ENCODE measurements at places on chromosomes 6 and 20.

- peaks cover 2% of the 10 kb centered on the region for H3K4me1 ChIP-seq
- no peaks in the 10 kb centered on the region for H3K36me3 ChIP-seq
- no peak overlapping the region for H3K27ac ChIP-seq
- no peaks in the 10 kb centered on the region for H3K27me3 ChIP-seq
- no peak overlapping the region for H3K4me3 ChIP-seq
These were observed 288.3 kb downstream of the NRN1 start for GRCh38 chr6:5718231-5718947.

DNA sequence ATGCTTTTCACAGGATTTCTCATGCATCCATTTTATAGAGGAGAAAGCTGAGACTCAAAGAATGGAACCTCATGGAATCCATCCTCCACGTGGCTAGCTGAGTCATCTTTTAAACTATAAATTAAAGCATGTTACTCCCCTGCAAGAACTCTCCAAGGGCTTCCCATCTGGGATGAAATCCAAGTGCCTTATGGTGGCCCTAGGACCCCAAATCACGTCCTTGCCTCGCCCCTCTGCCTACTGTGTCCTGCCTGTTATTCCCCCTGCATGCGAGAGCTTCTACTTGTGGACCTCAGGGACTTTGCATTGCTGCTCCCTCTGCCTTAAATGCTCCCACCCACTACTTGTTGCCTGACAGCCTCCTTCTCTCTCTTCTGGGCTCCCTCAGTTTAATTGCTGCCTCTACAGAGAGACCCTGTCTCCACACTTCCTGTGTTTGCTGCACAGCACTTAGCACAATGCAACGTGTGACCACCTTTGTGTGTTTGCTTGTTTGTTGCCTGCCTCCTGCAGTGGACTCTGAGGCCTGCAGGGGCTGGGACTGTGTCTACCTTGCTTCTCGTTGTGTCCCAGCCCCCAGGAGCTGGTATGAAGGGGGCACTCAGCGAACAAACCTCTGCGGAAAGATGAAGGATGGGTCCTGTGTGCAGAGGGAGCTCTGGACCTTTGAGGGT lies 39.4 kb downstream of the TOX2 start:
- DNase-seq = peak; percentile 63
- no peak overlapping the region for H3K27ac ChIP-seq
- H3K36me3 ChIP-seq = no peaks in the 10 kb centered on the region
- no peak overlapping the region for H3K4me3 ChIP-seq
- no peaks in the 10 kb centered on the region for H3K27me3 ChIP-seq

DNA sequence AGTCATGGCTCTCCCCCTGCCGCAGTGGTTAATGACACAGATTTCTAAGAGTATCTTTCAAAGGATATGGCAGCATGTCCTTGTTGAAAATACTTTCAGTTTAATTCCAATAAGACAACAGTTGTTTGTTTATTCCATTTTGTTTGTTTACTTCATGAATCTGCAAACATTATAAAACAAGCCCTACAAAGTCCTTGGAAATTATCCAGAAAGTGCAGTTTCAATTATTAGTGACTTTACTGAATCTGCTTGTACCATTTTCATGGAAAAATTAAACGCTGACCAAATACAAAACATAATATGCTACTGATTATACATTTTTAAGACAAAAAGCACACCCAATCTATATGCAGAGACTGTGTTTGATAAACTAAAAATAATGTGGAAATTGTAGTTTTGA lies 3.3 kb downstream of the HEY2 start:
- H3K4me1 ChIP-seq = peaks cover 18% of the 10 kb centered on the region
- peaks cover 40% of the 10 kb centered on the region for H3K27me3 ChIP-seq
- H3K27ac ChIP-seq = no peak overlapping the region
- DNase-seq = no peak
- no peaks in the 10 kb centered on the region for H3K36me3 ChIP-seq

DNA sequence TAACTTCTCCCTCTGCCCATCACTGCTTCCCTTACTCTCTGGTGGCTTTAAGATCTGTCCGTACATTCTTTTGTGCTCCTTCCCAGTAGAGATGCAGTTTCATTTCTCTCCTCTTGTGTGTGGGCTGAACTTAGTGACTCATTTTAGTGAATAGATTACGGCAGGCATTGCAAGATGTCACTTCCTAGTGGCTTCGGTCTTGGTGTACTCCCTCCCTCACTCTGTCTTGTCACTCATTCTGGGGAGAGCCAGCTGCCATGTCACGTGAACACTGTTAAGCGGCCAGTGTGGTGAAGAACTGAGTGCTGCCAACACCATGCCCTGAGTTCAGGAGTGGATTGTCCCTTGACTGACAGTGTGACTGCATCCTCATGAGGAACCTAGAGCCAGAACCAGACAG lies 115.9 kb downstream of the OTOR start:
- H3K4me1 ChIP-seq = no peaks in the 10 kb centered on the region
- H3K36me3 ChIP-seq = no peaks in the 10 kb centered on the region
- no peak overlapping the region for H3K4me3 ChIP-seq
- H3K27me3 ChIP-seq = no peaks in the 10 kb centered on the region

DNA sequence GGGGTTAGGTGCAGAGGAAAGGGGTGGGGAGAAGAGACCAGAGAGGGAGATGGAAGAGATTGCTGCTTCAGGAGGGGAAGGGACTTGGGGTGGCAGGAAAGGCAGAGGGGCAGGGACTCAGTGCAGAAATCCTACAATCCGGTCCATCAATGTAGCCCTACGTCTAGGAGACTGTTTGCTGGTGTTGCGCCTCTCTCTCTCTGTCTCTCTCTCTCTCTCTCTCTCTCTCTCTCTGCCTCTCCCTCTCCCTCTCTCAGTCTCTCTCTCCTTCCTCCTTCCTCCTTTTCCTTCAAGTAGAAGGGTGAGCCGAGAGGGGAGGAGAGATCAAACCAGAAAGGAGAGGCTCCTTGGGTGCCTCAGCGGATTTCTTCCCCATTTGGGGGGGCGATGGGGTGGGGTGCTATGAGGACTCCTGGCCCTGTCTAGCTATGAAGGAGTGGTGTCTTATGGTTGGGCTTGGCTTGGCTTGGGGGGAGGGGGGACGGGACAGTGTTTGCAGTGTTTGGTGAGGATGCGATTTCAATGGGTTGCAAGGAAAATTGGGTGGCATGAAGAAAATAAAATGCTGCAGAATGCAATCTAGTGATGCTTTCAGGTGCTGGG lies 181.2 kb downstream of the TBXT start:
- peak overlapping the region; percentile 77 for H3K4me3 ChIP-seq
- peaks cover 28% of the 10 kb centered on the region for H3K4me1 ChIP-seq
- DNase-seq = no peak
- peaks cover 49% of the 10 kb centered on the region for H3K27me3 ChIP-seq

DNA sequence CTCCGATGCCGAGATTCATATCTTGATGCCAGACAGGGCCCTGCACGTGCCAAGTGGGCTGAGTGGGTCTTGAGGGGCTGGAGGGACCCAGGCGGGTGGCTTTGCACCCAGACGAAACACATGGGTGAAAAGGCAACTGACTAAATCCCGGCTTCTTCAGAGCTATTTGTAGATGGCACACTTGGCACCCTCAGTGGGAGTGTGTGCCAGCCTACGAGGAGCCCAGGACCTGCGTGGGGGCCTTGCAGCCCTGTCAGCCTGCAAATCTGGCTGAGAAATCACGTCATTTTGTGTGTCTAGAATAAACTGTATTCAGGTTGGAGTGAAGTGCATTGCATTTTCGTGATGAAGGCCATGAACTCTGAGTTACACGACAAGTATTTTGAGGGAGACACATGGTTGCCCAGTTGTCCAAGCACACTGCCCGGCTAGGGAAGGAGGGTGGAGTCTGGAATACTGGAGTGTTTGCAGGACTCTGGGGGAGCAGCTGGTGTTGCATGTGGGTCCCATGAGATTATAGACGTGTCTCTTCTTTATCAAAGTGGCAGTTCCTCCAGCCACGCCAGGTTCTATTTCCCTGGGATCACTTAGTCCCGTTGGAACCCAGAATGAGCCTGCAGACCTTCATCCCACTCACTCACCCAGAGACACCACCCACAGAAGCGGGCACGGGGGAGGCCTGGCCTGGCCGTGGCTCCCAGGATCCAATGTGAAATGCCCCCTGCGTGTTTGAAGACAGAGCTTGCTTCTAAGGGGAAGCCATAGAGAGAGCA lies 60.2 kb downstream of the DLL1 start:
- no peak overlapping the region for H3K4me3 ChIP-seq
- no peaks in the 10 kb centered on the region for H3K36me3 ChIP-seq
- H3K27me3 ChIP-seq = peaks cover 6% of the 10 kb centered on the region

GRCh38 chr6:5093231-5094015 lies 8.3 kb downstream of the PPP1R3G start:
- no peak overlapping the region for H3K4me3 ChIP-seq
- H3K4me1 ChIP-seq = peaks cover 13% of the 10 kb centered on the region
- DNase-seq = no peak
- H3K36me3 ChIP-seq = peaks cover 3% of the 10 kb centered on the region
- H3K27me3 ChIP-seq = no peaks in the 10 kb centered on the region
- H3K27ac ChIP-seq = no peak overlapping the region

GRCh38 chr6:25223490-25223991 lies 55.6 kb upstream of the CARMIL1 start:
- H3K4me1 ChIP-seq = no peaks in the 10 kb centered on the region
- H3K27me3 ChIP-seq = no peaks in the 10 kb centered on the region

- H3K36me3 ChIP-seq = no peaks in the 10 kb centered on the region
- no peak for DNase-seq
- H3K27ac ChIP-seq = no peak overlapping the region
- H3K4me1 ChIP-seq = no peaks in the 10 kb centered on the region
- H3K4me3 ChIP-seq = no peak overlapping the region
These were observed 93.1 kb downstream of the OLIG3 start for GRCh38 chr6:137401088-137401487.

DNA sequence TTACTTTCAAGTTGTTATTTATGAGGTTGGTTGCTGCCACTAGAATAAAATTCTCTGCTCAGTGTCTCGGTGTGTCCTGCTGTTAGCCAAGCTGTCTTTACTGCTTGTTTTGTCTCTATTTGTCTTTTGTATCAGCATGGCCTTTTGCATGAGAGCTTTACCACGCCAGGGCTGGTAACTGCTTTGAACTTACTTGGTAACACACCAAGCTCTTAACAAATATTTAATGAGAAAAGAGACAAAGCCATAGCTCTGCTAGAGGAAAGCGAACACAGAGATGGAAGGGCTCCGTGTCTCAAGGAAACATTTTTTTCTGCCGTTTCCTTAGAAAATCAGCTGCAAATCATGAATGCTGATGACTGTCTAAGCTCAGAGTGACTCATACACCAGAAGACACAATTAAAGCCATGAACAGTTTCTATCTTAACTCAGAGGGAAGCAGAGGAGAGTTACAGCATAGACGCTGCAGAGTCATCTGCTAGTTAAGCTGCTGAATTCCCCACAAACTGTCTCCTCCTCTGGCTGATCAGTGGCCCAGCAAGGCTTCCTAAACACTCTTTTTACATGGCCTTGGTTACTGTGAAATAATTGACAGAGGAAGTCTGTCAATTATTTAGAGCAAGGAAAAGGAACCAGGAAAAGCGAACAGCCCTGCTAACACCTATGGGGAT lies 44.8 kb downstream of the AGPAT4 start:
- peak overlapping the region; percentile 54 for H3K4me3 ChIP-seq
- peaks cover 22% of the 10 kb centered on the region for H3K36me3 ChIP-seq
- peak overlapping the region; percentile 92 for H3K27ac ChIP-seq
- no peaks in the 10 kb centered on the region for H3K27me3 ChIP-seq
- peak; percentile 97 for DNase-seq

DNA sequence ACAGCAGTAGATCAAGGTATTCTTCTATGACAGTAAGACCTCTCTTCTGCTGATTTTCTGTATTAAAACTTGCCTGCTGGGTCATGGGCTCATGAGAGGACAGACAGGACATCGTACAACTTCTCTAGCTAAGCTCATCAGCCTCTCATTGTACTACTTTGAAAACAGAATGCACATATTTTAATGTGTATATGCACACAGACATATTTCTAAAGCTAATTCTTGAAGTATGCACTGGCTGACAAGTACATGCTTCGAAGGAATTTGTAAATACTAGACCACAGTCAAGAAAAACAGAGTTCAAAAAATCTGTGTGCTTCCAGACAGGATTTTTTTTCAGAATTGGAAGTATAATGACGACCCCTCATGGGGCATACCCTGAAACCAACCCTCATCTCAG lies 81.7 kb upstream of the CD83 start:
- H3K4me1 ChIP-seq = peaks cover 16% of the 10 kb centered on the region
- no peak for DNase-seq
- H3K36me3 ChIP-seq = no peaks in the 10 kb centered on the region
- H3K4me3 ChIP-seq = no peak overlapping the region

GRCh38 chr6:89180112-89180511 lies 34.3 kb downstream of the PM20D2 start:
- H3K4me1 ChIP-seq = no peaks in the 10 kb centered on the region
- no peaks in the 10 kb centered on the region for H3K36me3 ChIP-seq
- DNase-seq = no peak
- H3K4me3 ChIP-seq = no peak overlapping the region

DNA sequence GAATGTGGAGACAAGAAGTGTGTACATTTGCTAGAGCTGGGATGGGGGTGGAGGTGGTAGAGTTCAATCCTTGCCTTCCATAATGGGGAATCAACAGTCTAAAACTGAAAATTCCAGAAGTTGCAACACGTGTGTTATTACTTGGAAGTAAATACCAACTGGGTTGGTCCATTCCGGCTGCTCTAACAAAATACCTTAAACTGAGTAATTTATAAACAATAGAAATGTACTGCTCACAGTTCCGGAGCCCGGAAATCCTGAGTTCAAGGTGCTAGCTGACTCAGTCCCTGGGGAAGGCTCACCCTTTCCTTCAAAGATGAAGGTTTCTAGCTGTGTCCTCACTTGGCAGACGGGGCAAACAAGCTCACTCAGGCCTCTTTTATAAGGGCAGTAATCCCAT lies 59.0 kb downstream of the RIN2 start:
- no peaks in the 10 kb centered on the region for H3K36me3 ChIP-seq
- peak overlapping the region; percentile 85 for H3K27ac ChIP-seq
- DNase-seq = peak; percentile 93
- H3K4me3 ChIP-seq = no peak overlapping the region

- no peak overlapping the region for H3K4me3 ChIP-seq
- H3K36me3 ChIP-seq = no peaks in the 10 kb centered on the region
- peaks cover 10% of the 10 kb centered on the region for H3K4me1 ChIP-seq
- H3K27ac ChIP-seq = peak overlapping the region; percentile 74
These were observed 289.6 kb downstream of the PREX1 start for GRCh38 chr20:48538058-48538825.

DNA sequence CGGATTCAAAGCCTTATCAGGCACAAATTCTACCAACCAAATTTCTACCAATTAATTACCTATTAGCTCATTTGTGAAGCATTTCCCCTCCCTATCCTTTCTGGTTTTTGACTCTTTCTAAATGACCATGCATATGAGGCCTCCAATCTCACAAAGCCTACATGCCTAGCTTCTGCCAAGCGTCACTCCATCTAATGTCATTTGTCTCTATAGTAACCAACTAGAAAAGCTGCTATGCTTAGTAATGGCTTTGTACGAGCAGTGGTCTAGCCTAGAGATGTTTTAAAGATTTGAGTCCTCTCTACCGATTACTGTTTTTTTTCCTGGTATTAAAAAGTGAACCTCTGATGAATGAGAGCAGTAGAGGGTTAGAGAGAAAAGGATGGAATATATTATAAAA lies 4.8 kb upstream of the ASF1A start:
- H3K36me3 ChIP-seq = no peaks in the 10 kb centered on the region
- no peaks in the 10 kb centered on the region for H3K4me1 ChIP-seq
- H3K27me3 ChIP-seq = no peaks in the 10 kb centered on the region
- DNase-seq = no peak

Measured in mesenchymal stem cell (in vitro differentiated cells and primary cell).